Right ventricle myocardium inferior (tissue), 1 donor: ENCODE measurements at places on chromosomes 5 and 9.

GRCh38 chr5:75522542-75522941 is 10.9 kb downstream of the POLK start:
- no peak for DNase-seq

GRCh38 chr5:112776301-112776856 is 38.7 kb downstream of the APC start:
- DNase-seq = no peak

DNA sequence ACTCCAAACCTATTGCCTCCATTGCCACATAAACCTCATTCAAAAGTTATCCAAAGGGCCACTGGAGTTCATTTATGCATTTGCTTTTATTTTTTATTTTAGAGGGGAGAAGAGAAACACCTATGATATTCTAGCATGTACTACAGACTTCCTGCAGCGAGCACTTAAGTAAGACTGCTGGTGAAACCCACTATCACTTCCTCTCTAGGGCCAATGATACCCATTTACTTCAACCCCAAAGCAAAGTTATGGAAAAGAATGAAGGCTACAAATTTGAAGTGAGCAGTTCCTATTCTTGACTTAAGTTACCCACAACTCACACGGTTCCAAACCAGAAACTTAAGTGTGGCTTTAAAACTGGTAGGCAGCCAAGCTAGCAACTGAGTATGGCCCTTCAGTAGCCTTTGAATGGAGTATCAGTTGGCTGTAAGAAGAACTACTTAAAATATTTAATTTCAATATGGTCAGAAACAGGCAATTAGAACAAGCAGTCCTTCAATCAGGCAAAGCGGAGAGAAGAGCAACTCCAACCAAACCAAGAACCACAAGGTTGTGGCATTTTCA is 94.1 kb downstream of the GPR21 start:
- DNase-seq = no peak

- DNase-seq = no peak
These were observed 45.3 kb downstream of the INSYN2B start for GRCh38 chr5:169934990-169935389.

- DNase-seq = peak; percentile 68
These were observed 731 bp downstream of the PRR16 start for GRCh38 chr5:120464627-120465435.

DNA sequence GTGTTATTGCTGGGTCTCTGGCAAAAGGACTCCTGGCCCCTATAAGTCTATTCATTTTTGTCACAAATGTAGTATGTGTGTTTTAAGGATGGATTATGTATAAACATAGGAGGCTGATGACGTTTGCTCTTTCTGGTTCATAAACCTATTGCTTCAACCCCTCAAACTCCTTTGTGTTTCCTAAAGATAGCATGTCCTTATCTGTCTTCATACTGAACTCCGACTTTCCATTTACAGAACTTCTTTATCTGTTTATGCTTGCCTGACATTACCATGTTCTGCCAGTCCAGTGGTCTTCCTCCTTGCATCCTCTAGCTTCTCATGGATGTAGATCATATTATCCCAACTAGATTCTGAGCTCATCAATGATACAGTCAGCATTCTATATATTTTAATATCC is 46.1 kb downstream of the ARHGEF28 start:
- no peak for DNase-seq

DNA sequence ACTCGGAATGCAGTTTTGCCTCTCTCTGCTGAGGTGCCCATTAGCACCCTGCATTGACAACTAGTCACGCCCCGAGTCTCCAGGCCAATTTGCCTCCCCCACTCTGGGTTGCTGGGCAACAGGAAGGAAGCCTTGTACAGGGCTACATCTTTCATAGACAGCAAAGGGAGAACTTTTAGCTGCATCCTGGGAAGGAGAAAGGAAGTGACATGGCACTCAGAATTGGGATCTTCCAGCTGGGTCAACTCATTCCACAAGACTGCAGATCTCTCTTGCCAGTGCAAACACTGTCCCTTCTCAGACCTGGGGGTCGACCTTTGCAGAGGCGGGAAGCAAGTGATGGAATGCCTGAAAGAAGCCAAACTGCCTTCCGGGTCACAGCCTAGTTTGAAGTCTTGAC is 282.0 kb downstream of the SLIT3 start:
- DNase-seq = no peak

- DNase-seq = no peak
These were observed 202.9 kb downstream of the SGCD start for GRCh38 chr5:156529892-156530291.

GRCh38 chr5:142984525-142984924 is 214.3 kb downstream of the ARHGAP26 start:
- DNase-seq = no peak

DNA sequence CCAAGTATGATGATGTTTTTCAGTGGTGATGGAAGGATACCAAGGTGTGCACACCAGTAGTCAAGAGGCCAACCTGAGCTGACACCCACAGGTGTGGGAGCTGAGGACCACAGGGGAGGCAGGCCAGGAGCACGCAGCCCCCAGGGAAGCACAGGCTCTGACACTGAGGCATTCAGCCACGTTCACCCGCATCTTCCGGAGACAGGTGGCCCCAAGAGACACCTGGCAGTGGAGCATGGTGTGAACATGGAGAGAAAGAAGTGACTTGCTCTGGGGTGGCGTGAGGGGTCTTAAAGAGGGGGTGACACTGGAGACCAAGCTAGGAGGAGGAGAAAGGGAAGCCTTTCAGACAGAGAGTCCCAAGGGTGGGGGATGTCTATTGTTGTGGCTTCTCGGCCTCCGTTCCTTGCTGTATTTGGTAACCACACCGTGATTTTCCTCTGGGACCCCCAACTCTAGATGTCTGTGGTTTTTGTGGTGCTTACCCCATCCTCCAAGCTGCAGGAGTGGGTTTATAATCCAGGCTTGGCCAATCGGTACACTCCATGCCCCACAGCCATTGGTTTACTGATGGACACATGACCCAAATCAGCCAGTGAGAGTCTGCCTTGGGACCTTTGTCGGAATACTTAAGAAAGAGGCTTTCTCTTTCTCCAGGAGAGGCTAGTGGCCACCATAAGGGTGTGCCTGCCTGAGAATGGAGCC is 84.6 kb downstream of the HRH2 start:
- no peak for DNase-seq

GRCh38 chr5:16666883-16667398 is 50.1 kb upstream of the RETREG1 start:
- DNase-seq = peak; percentile 77

GRCh38 chr9:124351672-124352468 is 63.4 kb downstream of the PSMB7 start:
- DNase-seq = peak; percentile 46

GRCh38 chr5:14663734-14664269 is 716 bp upstream of the OTULIN start:
- DNase-seq = no peak

DNA sequence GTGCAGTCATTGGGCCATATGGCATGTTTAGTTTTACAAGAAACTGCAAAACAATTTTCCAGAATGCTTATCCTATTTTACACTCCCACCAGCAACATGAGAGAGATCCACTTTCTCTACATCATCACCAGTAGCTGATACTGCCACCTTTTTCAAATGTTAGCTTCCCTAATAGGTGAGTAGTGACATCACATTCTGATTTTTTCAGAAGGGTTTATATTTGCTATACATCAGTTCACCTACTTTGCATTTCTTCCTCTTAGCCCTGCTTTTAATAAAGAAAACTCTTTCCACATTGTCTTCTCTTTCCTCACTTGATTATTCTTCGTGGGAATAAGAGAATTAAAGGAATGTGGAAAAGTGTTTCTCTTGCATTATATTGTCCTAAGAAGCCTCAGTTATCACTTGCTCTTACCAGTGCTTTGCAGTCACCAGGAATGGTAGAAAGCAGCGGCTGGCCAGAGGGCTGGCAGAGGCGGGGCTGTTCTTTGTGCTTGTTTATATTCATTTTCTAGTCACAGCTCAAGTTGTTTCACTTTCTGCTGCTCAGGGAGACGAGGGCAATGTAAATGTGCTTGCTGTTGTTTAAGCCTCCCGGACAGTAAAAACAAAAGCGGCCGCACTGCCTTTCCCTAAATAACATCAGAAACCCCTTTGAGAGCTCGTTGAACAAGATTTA is 164.8 kb downstream of the HSD17B3 start:
- no peak for DNase-seq

- DNase-seq = no peak
These were observed 29.8 kb upstream of the TMEM161B start for GRCh38 chr5:88298425-88298824.

- peak; percentile 69 for DNase-seq
These were observed 97.3 kb downstream of the SLF1 start for GRCh38 chr5:94715768-94716167.

GRCh38 chr9:111601237-111602018 is 2.0 kb upstream of the PTGR1 start:
- DNase-seq = no peak

GRCh38 chr5:107025712-107026497 is 644.8 kb downstream of the EFNA5 start:
- DNase-seq = no peak

GRCh38 chr5:120388016-120388781 is 75.9 kb upstream of the PRR16 start:
- DNase-seq = no peak

- no peak for DNase-seq
These were observed 186.8 kb downstream of the SEMA5A start for GRCh38 chr5:9358961-9359685.

DNA sequence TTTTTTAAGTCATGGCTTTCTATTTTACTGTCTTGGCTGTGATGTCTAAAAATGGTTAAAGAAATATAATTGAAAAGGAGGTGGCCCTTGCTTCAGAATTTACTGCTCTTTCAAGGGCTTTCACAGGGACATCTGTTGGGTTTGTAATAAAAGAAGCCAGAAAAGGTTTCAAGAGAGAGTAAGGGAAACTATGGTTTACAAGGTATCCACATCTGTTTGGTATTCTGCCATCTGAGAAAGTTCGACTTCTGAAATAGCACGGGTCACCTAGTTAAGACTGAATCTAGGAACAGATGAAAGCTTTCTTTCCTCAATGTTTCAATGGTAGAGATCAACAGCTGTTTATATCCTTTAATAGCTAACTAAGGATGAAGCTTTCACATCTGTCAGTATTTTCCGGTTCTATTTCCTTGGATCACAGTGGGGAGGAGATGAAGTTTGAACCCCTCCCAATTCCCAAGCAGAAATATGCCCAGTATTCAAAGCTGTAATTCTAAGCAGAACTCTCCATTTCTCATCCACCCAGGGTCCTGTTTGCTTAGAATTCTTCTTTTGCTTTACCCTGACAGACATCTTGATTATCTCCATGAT is 72.8 kb upstream of the IFNK start:
- DNase-seq = no peak

DNA sequence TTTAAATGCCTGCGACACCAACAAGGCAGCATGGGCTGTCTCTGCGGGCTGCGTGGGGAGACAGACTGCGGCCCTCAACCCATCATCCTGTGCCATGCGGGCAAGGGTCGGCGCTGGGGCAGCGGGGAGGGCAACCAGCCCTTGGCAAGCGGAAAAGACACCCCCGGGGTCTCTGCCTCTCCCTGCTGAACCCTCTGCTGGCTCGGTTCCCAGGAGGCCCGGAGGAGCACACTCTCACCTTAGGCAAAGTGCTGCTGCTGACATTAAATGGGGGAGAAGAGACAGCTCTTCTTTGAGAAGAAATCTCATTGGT is 129.6 kb upstream of the PPP1R26 start:
- DNase-seq = peak; percentile 50
